ENCODE measurements at places on chromosomes 6 and 20. TPM values are rescaled to one million over a fixed set of nuclear protein-coding genes. Genes with fewer than 3 reads are reported as not detected.

DNA sequence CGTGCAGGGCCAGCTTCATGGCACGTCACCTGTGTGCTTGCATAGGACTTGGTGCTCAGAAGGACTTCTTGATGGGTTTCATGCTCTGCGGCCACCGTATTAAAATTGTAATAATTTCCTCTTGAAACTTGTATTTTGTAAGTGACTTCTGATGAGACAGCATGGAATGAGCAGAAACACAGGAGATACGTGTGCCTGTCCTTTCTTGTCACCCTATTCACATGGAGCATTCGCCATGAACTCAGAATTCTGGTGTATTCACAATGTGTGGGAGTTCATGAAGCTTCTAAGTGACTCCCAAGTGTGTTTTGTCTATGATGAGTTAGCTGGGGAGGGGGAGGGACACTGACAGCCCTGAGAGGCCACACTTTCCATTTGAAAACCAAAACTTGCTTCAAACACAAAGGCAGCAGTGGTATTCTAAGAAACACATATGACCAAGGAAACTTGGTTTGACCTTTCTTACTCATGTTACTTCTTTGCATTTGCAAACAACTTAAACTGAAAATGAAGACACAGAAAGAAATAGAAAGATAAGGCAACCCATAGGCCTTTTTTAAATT is 92.1 kb upstream of the NEDD9 start:
- DNase-seq, result no peak

GRCh38 chr6:91705646-91706045 is 1118.8 kb upstream of the MAP3K7 start:
- no peak for DNase-seq

GRCh38 chr6:159608961-159609651 is 83.9 kb downstream of the SOD2 start:
- peak; percentile 23 for DNase-seq

GRCh38 chr20:4869290-4870193 is 131.8 kb downstream of the SLC23A2 start:
- DNase-seq, result peak; percentile 86

GRCh38 chr20:21665687-21666446 is 39.6 kb upstream of the PAX1 start:
- peak; percentile 26 for DNase-seq

GRCh38 chr6:168468045-168468444 is 27.1 kb downstream of the SMOC2 start:
- DNase-seq, result no peak

The ZNF512B gene
- total RNA-seq, result 2.2 TPM

The KIF6 gene
- 2.2 TPM for total RNA-seq

The FRK gene
- 0.21 TPM for total RNA-seq

The MANEA gene
- 8.5 TPM for total RNA-seq

The TTK gene
- 32.3 TPM for total RNA-seq
